ENCODE measurements at places on chromosomes 13 and 19.

DNA sequence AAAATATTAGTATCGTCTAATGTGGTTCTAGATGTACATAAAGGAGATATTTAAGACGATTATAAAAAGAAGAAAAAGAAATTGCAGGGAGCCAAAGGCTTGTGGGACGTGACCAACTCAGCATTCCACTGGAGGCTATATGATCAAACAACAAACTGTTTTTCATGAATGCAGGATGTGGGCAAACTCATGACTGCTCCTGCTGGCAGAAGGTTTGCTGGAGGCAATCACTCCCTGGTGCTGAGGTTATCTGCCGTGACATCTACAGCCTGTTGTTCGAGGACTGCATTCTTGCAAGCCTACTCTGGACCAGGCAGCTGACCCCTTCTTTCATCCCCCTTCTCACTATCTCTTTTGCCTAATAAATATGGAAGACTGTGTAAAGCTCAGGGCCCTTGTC lies 518.1 kb downstream of the UQCRFS1 start:
- DNase-seq, result no peak

DNA sequence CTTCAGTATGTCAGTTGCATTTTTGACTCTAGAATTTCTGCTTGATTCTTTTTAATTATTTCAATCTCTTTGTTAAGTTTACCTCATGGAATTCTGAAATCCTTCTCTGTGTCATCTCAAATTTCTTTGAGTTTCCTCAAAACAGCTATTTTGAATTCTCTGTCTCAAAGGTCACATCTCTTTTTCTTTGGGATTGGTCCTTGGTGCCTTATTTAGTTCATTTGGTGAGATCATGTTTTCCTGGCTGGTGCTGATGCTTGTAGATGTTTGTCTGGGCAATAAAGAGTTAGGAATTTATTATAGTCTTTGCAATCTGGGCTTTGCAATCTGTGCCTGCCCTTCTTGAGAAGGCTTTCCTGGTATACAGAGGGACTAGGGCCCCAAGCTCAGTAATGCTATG lies 18.5 kb upstream of the KBTBD7 start:
- DNase-seq, result no peak

DNA sequence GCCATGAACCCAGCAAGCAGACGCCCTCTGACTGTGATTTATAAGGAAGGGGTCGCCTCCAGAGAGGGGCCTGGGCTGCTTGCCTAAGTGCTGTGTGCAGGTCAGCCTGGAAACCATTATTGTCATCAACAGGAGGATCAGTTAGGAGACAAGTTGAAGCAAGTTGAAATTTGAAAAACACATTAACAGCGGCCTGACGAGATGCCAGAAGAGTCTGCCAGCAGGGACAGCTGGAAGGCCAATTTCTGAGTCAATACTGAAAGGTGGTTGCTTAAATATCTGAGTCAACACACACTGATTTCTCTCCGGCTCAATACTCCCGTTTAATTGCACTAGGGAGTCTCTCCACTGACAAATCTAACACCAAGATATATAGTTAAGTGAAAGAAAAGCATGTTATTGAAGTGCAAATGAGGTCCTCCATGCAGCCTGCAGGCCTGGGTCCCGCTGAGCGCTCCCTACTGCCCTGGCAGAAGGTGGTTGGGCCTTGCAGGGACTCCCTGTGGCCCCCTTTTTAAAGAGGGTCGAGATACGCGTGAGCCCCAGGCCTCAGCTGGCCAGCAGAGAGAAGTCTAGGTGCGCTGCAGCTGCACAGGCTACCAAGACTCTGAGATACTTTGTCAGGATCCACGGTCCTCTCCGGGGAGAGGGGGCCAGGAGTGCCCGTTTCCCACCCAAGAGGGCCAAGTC lies 91.1 kb downstream of the RNASEH2B start:
- DNase-seq, result no peak

- DNase-seq, result no peak
These were observed 265.7 kb downstream of the DLEU7 start for GRCh38 chr13:50577806-50578205.

DNA sequence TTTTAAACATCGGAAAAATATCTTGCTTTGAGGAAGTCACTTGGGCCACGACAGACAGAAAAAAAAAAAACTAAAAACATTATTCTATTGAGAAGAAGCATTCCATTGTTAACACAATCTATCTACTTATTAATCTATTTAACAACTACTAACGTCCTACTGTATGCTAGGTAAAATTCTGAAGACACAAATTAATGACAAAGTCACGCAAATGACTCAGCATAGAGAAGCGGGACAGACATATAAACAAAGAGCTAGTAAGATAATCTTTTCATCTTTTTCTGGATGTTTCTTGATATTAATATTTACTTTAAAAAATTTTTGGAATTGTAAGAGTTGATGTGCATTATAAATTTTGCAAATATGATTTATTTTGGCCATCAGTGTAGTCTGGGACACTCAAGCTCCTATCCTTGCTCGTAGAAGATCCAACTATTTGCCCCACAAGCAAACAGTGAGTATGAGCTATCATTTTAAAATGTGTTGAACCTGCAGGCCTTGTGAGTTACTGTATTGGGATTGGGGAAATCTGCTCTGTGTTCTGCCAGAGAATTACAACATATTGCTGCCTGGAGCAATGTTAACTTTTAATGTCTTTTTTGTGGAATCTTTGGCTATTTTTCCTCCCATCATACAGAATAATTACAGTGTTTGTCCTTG lies 109.1 kb downstream of the PCDH9 start:
- no peak for DNase-seq

DNA sequence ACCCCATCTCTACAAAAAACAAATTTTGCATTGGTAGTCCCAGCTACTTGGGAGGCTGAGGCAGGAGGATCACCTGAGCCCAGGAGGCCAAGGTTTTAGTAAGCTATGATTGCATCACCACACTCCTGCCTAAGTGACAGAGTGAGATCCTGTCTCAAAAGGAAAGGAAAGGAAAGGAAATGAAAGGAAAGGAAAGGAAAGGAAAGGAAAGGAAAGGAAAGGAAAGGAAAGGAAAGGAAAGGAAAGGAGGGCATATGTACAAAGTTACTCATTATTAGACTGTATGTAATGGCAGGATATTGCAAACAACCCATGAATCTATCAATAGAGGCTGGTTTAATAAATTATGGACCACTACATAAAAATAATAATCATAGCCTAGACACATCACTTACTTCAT lies 40.8 kb upstream of the CACNA1A start:
- no peak for DNase-seq

DNA sequence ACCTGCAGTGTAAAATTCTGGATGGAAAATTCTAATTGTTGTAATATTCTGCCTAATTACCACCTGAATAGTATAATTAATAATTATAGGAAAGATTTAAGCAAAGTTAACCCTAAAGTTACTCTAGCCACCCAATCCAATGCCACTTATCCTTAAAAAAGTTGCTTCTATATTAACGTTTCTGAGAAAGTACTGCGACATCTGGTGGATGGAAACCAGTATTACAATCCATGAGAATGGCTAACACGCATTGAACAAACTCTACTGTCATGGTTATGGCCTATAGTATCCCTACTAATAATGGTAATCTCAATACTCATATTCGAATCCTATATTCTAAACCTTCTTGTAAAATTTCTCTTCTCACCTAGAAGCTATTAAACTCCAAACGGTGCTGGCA lies 1551.8 kb downstream of the SLITRK1 start:
- peak; percentile 10 for DNase-seq

GRCh38 chr13:112619730-112620631 lies 32.0 kb upstream of the TUBGCP3 start:
- peak; percentile 7 for DNase-seq

- DNase-seq, result no peak
These were observed 3.2 kb upstream of the ZNF850 start for GRCh38 chr19:36775768-36776167.

DNA sequence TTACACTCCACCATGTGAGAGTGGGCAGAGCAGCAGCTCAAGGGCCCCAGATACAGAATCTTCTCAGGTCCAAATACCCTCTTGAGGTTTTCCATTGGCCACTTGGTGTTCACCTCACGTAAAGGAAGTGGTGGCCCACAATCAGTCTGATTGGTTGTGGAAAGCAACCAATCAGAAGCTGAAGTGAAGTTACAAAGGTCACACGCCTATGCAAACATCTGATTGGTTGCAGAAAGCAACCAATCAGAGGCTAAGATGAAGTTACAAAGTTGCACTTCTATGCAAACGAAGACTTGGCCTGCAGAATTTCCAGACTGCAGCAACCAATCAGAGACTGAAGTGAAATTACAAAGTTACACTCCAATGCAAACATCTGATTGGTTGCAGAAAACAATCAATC lies 14.3 kb upstream of the TM9SF2 start:
- no peak for DNase-seq

DNA sequence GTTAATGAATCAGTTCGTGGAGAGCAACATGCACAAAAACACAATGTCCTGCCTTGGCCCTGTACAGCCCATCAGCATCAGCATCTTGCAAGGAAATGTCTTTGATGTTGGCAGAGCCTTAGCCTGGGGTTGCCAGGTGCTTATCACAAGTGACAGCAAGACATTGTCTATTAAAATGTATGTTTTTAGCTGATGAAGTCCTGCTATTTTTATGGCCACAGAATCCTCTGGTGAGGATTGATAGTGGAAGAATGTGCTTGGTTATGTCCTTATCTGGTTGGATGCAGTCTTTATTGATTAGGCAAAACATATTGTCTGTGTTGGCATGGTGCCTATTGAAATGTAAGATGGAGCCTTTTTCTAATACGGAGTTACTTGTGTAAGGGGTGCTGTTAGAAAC lies 1427.0 kb upstream of the MIR17HG start:
- no peak for DNase-seq

DNA sequence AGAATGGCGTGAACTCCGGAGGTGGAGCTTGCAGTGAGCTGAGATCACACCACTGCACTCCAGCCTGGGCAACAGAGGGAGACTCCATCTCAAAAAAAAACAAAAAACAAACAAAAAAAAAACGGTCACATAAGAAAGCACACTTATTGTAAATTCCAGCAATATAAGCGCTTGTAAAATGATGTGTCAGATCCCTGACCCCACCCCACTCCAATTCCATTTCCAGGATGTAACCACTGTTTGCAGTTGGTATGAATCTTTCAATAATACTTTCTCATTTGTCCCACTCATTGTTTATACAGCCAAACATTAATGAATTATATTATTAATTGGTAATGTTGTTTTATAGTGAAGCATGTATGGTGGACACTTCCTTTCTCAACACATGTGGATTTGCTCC lies 15.9 kb upstream of the CEACAM1 start:
- DNase-seq, result no peak

DNA sequence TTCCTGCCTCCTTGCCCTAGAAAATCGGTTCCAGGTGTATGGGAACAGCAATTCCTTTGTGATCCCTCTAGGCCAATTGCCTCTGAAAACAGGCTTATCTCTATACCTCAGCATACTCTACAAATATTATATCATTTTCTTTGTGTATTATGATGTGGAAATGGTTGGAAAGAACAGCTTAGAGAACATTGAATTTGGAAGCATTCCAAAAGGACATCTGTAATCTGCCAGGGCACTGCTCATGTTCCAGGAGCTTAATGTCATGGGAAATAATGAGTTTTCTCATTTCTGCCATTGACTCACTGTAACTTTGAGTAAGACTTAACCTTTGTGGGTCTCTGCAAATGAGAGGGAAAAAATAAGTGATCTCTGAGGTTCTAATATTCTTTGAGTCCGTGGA lies 147.3 kb downstream of the UFM1 start:
- no peak for DNase-seq
